ENCODE measurements at places on chromosomes 4 and X. TPM values are rescaled to one million over a fixed set of nuclear protein-coding genes. Genes with fewer than 3 reads are reported as not detected.

The CHRDL1 gene
- 37.3 TPM for total RNA-seq

The GNRHR gene
- total RNA-seq = not detected

The TEX13C gene
- total RNA-seq = not detected

The BTK gene
- 3.9 TPM for total RNA-seq

GRCh38 chrX:40998123-40998522 lies 87.1 kb upstream of the USP9X start:
- DNase-seq = no peak

DNA sequence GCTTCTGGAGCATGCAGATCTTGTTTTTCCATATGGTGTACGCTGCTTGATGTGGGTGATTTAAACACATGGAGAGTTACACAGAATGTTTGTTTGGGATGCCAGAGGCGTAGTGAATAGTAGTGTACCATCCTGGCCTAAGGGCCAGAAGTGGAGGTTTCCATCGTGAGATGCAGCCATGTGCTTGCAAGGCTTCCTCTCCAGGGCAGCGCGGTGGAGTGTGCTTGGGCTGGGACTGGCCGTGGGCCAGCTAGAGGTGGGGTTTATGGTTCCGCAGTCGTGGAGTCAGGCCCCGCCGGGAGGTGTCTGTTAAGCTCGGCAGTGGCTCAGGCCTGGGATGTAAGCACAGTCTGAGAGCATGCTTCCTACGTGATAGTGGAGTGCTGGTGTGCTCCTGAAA lies 14.0 kb downstream of the STOX2 start:
- no peak for DNase-seq

DNA sequence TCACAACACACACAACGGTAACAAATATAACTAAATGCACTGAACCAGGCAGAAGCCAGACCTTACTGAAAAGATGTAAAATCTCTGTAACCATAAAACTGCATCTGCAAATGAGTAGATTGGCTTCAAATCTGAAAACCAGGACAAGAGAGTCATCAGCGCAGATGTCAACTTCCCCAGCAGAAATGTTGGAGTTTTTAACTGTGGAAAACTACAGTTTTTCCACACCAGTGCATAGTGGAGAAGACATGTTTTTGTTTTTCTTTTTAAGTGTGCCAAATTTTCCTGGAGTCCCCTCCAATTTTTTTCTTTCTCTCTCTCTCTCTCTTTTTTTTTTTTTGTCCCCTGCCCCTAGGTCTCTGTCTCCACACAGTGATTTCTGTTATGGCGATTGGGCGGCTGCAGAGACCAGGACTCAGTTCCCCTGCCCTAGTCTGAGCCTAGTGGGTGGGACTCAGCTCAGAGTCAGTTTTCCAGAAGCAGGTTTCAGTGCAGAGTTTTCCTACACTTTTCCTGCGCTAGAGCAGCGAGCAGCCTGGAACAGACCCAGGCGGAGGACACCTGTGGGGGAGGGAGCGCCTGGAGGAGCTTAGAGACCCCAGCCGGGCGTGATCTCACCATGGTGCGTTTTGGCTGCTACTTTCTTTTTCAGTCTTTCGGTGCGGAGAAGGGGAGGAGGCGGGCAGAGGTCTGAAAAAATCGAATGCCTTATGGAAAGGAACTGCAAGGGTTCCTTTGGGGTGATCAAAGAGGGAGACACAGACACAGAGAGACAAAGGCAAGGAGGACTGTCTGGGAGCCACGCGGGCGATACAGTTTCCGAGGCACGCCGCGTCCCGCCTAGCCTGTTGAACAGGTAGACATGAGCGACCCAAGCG lies at the start of gene GUCY1A1:
GUCY1A1 (plus strand) TSS at position 505 of the 878 bp plus-strand sequence. CDS start 30,020 bp downstream, outside the sequence.
- no peak for DNase-seq

DNA sequence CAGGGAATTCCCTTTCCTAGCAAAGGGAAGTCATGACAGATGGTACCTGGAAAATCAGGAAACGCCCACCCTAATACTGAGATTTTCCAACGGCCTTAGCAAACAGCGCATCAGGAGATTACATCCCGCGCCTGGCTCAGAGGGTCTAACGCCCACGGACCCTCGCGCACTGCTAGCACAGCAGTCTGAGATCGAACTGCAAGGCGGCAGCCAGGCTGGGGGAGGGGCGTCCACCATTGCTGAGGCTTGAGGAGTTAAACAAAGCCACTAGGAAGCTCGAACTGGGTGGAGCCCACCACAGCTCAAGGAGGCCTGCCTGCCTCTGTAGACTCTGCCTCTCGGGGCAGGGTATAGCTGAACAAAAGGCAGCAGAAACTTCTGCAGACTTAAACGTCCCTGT lies 507.7 kb downstream of the ZIC3 start:
- DNase-seq = no peak
